Tibial nerve (tissue), 4 donors: ENCODE measurements at places on chromosomes 7 and 10.

- DNase-seq = no peak
These were observed 44.3 kb upstream of the PPP1R17 start for GRCh38 chr7:31642681-31643115.

DNA sequence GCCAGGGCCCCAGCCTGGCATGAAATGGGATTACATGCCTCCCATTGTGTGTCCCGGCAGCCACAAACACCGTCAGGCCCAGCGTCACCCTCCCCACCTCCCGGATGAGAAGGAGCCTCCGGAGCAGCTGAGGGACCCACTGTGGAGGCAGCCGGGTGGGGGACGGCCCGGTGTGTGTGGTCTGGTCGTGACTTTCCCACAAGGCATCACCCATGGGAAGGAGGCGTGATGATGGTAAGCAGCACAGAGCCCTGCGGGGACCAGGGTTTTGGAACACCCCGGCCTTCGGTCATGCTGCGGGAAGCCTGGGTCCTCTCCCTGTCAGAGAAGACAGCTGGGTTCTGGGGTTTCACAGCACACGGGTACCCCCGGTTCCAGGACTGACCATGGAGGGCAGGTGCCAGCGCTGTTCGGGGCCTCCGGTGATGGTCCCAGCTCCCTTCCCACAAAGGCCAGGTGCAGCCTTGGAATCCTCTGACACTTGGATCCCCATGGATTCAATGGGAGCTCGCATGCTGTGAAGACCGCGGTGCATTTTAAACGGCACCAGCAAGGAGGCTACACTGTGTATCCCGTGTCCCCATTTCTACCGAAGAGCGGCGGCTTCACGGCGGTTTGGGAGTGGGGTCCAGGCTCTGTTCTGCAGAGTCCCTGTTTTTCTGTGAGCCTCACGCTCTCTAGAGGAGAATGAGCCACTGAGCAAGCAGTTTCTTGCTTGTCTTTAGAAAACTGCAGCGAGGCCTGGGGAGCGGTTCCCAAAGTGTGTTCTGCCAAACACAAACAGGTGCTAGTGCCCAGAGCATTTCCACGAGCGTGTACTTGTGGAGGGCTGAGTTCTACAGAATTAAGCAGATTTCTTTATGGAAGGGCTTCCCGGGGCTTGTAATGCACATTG is 336.0 kb downstream of the ADARB2 start:
- DNase-seq = no peak

DNA sequence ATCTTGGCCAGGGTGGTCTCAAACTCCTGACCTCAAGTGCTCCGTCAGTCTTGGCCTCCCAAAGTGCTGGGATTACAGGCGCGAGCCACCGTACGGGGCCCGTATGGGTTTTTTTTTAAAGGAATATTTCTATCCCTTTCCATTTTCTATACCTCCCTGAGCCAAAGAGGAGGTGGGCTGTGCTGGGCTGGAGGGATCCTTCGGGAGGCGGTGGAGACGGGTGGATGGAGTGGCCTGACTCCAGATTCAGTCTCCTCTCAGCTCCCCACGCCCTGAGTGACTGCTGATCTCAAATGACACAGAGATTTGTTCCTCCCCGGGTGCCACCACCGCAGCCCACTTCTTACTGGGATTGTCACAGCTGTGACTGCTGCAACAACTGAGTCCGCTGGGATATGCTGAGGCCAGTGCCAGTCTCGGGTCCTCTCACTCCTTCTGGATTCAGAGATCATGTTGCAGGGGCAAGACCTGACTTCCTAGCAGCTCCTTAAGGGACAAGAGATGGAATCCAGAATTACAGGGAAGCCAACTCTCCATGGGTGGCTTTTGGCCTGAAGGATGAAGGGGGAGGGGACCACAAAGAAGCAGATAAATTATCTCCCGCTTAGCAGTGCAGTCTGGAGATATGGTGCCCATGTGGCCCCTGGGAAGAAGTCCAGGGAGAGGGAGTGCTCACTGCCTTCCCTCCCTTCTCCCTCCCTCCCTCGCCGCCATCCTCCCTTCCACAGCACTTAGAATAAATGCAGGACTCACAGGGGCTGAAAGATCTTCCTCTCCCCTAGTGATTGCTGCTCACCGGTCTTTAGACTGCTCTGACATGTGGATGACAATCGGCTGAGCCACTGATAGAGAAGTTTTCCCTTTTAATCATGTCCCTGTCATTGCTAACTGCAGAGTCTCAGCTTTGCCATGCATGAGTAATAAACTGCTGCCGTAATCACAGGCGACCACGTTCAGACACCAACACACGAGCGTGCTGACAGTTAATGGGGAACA is 14.3 kb downstream of the GALNT17 start:
- DNase-seq = no peak

GRCh38 chr7:47600199-47601118 is 18.5 kb upstream of the TNS3 start:
- DNase-seq = no peak

DNA sequence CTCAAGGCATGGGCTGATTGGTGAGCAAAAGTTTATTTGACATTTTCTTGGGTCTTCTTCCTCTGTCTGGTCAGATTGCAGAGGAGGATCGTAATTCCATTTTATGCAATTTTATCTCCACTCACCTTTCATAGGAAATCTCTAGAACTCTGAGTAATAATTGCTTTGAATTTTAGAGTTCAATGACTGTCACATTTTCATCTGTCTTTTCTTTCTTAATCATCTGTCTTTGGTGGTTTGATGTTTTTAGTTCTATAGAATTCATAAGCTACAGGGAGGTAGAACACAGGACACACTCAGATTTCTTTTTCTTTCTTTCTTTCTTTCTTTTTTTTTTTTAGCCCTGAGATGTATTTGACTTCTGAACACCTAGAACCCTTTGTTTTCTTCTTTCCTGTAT is 11.6 kb downstream of the GATA3 start:
- DNase-seq = no peak

- no peak for DNase-seq
These were observed 803.6 kb downstream of the SORCS1 start for GRCh38 chr10:106360870-106361269.

GRCh38 chr10:105468759-105469158 is 827.7 kb downstream of the SORCS3 start:
- no peak for DNase-seq

DNA sequence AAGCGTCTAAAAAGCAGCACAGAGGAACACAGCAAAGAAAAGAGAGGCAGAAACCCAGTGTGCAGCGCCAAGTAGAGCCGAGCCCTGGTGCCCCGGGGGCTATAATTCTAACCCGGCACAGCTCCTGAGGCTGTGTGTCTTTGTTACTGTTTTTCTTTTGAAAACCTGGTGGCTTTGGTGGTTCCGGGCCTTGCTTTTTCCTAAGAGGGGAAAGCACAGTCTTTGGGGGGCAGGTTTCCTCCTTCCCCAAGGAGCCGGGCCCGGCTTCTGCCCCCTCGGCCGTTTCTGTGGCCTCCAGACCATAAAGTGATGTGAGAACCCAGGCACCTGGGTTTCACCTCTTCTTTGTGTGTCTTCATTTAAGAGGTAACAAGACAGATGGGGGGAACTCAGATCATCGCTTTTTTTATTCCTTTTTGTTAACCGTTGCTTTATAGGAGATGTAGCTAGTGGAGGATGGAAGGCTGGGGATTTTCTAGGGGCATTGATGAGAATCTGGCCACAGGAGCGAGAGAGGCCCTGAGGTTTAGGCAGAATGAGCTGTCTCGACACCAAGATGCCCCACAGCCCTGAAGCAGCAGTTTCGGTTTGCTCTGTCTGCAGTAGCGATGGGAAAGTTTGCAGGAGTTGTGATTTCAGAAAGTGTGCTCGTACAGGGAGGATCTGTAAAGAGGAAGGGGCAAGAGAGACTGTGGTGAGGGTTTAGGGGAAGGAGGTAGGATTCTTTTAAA is 367.8 kb upstream of the GALNT17 start:
- no peak for DNase-seq
